RKO (cell line): ENCODE measurements at places on chromosomes 2 and 18.
A peak's percentile ranks its signal among the peaks of the same experiment; 100 is the strongest.

GRCh38 chr2:205685314-205686055 lies 3.2 kb downstream of the NRP2 start:
- DNase-seq = peak; percentile 67

GRCh38 chr2:24626131-24626530 lies 135.1 kb downstream of the NCOA1 start:
- DNase-seq = no peak

DNA sequence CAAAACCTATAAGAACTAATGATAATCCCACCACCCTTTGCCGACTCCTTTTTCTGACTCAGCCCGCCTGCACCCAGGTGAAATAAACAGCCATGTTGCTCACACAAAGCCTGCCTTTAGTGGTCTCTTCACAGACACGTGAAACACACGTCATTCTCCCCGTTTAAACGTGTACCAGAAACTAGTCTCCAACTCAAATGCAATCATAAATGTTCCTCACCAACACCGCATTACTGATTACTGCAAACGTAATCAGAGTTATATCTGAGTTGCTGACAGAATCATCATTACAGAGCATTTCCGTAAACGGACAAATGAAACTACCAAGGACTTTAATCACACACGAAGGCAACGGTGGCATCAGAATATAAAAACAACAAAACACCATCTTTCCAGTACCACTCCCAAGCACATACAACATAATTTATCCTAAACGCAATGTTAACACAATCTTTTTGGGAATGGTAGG lies 1.9 kb downstream of the CLK1 start:
- peak; percentile 86 for DNase-seq

GRCh38 chr2:46847185-46847710 lies 68.4 kb downstream of the MCFD2 start:
- no peak for DNase-seq

GRCh38 chr2:37323781-37324535 lies 675 bp downstream of the PRKD3 start:
- peak; percentile 40 for DNase-seq

DNA sequence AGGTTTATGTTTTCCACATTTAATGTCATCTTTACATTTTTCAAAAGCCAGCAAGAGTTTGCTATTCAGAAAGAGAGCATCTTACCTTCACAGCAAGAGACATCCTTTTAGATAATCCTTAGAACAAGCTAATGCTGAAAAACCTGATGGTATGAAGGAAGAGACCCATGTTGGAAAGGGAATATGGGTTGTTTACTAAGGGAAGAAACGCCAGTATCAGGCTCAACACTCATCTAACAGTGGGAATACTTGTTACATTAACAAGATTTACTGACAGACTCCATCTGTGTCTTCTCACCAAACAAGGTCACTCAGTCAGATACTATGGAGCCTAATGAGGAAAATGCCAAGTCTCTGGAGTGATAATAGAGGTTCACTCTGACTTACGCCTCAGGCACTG lies 1474.1 kb upstream of the SLC39A10 start:
- no peak for DNase-seq

DNA sequence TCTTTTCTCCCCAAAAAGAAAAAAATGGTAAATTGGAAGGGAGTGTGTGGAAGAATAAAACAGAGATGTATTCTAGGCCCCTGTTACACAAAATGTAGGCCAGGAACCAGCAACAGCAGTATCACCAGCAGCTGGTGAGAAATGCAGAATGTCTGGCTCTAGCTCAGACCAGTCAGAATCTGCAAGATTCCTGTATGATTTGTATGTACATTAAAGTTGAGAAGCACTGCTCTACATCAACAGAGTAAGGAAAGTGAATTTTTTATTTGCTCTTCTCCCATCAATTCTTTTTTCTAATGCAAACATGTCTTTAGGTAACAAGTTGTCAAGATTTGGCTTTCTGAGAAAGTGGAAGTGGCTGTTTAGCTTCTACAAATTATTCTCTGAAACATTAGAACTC lies 235.4 kb upstream of the FANCL start:
- DNase-seq = no peak

GRCh38 chr2:111213877-111214276 lies 93.2 kb downstream of the BCL2L11 start:
- no peak for DNase-seq

DNA sequence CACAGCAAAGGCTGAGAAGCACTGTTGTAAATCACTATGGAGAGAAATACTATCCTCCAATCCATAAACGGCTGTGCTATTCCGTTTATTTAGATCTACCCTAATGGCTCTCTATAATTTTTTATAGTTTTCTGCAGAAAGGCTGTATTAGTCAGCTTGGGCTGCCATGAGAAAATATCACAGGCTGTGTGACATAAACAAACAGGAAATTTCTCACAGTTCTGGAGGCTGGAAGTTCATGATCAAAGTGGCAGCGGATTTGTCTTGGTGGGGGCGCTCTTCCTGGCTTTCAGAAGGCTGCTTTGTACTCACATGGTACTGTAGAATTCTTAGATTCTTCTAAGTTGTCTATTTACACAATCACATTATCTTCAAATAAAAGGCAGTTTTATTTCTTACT lies 44.1 kb downstream of the C1D start:
- DNase-seq = no peak

DNA sequence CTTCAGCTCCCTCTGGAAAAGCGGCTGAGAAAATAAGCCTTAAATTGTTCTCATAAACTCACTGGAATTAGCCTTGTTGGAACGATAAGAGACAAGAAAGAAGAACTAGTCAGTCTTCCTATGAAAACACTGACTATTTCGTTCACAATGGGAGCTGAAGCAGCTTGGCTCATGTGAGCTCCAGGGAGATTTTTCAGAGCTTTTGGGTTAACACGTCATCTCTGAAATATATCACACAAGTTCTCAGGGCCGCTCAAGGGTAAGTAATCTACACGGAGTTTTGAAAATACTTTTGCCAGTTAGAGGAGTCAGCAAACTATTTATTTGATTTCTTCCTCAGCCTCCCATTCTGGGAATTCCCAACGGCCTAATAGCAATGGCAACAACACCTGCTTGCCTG lies 316.2 kb upstream of the MGAT5 start:
- DNase-seq = no peak

GRCh38 chr18:374721-375168 lies 106.9 kb upstream of the THOC1 start:
- no peak for DNase-seq

DNA sequence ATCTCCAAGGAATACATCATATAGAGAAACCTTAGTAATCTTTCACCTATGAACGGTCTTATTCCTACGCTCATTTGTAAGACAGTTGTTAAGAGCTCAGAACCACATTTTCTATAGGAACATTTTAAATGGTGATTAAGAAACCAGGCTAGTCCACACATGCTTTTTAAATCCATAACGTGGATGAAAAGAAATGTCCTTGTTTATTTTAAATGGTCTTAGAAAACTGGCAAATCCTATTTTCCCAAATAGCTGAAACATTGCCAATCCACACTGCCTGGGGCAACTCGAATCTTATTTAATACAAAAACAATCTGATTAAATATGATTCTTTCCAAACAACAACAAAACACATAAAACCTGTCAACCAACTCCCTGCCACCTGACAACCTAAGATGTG lies 23.7 kb downstream of the METTL8 start:
- no peak for DNase-seq

DNA sequence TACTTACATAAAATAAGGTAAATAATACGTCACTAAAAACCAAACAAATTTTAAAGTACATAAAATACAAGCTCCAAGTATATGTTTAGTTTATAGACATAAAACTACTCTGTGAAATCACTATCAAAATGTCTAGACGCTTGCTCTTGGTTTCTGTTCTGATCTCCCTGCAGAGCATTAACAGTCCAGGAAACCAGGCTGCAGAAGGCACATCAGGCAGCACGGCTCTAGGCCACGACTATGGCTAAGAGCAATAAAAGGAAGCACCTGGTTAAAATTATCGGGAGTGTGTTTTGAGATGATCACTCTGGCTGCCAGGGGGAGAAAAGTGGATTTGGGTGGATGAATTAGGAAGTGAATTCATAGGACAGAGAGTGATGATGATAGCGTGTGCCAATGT lies 196.0 kb upstream of the SPHKAP start:
- DNase-seq = no peak

- no peak for DNase-seq
Measured at GRCh38 chr2:6694555-6694954, 171.2 kb downstream of the CMPK2 start.

DNA sequence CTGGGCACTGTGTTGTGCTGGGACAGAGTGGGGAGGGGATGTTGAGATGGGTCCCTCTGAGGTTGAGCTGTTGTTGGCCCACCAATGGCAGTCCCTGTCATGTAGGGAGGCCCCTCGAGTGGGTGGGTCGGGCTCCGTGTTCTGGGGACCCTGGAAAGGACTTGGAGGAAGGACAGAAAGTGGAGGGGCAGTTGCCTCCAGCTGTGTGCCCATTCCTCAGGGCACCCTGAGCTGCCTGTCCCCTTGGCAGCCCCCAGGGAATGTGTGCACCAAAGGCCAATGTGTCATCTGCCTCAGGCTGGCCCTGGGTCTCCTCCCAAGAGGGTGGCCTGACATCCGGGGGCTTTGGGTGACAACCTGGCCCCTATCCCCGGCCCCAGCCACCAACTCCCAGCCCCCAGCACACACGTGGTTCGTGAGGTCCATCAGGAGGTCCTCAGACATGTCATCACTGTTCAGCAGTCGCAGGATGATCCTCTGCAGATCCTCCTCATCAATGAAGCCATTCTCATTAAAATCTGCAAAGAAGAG lies 57.7 kb downstream of the CIB4 start:
- DNase-seq = no peak

DNA sequence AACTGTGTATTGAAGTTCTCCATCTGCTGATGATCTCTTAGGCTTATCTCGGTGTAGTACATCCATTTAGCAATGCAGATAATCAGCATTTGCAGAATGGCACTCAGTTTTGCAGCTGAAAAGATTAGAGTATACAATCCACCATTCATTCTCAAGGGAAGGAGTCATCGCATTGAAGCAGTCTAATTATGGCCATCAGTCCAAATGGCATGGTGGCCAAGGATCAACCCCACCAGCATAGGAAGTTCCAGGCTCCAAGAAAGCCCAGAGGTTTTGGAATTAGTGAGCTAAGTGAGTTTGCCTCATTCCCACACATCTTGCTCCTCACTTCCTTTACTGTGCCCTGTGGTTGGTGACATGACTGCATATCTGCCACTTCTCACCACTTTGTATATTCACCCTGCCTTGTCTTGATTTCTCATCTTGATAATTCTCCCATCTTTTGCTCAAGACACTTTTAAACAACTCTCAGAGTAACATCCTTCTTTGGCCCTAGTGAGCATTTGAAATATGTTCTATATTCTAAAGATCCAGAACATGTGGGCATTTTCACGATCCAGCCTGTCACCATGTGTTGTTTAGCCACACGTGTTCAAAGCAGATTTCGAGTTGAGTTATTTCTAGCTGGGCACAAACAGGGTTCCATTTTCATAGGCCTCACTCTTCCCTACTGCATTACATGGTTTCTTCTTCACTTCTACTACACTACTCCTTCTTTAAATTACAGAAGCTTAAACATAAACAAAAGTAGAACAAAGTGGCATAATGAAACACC lies 1119.8 kb downstream of the TSN start:
- no peak for DNase-seq

DNA sequence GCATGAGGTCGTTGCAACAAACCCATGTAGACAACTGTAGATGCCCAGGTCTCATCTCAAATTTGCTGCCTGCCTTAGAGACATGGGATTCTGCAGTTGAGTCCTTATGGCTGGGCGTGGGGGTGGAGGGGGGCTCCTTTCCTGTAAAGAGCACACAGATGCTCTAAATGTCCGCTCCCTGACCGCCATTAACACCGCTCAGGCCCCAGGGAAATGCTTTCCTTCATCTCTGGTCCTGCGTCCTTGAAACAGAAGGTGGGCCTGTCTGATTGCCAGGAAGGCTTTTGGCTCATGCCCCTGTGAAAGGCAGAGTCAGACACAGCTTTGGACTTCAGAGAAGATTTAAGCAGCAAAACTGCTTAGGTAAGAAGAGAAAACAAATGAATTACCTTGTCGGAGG lies 25.7 kb downstream of the GPR39 start:
- no peak for DNase-seq

- no peak for DNase-seq
Measured at GRCh38 chr18:35284841-35285240, 5.2 kb downstream of the ZSCAN30 start.

GRCh38 chr2:202084265-202084664 lies 11.2 kb downstream of the KIAA2012 start:
- no peak for DNase-seq

- no peak for DNase-seq
Measured at GRCh38 chr2:176637142-176637485, 367.9 kb downstream of the MTX2 start.

GRCh38 chr18:41216341-41217003 lies 738.6 kb upstream of the PIK3C3 start:
- no peak for DNase-seq

DNA sequence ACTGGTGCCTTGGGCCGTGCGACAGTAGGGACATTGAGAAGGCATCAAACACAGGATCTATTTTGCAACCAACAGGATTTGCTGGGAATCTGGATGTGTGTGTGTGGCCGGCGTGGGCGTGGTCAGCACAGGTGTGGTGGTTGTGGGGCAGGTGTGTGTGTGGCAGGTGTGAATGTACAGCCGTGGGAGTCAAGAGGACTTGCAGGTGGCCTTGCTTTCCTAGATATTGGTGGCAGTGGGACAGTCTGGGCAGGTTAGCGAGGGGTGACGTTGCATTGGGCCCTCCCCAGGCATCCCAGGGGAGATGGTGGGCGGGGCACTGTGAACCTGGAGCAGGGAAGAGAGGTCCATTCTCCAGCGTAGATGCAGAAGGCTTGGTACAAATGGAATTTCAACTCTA lies 3.2 kb upstream of the LIMS2 start:
- DNase-seq = no peak

GRCh38 chr2:230664128-230664527 lies 48.5 kb upstream of the CAB39 start:
- no peak for DNase-seq

- no peak for DNase-seq
Measured at GRCh38 chr18:52465391-52465790, 125.4 kb downstream of the DCC start.

- no peak for DNase-seq
Measured at GRCh38 chr2:30273574-30273929, 42.2 kb downstream of the LBH start.

DNA sequence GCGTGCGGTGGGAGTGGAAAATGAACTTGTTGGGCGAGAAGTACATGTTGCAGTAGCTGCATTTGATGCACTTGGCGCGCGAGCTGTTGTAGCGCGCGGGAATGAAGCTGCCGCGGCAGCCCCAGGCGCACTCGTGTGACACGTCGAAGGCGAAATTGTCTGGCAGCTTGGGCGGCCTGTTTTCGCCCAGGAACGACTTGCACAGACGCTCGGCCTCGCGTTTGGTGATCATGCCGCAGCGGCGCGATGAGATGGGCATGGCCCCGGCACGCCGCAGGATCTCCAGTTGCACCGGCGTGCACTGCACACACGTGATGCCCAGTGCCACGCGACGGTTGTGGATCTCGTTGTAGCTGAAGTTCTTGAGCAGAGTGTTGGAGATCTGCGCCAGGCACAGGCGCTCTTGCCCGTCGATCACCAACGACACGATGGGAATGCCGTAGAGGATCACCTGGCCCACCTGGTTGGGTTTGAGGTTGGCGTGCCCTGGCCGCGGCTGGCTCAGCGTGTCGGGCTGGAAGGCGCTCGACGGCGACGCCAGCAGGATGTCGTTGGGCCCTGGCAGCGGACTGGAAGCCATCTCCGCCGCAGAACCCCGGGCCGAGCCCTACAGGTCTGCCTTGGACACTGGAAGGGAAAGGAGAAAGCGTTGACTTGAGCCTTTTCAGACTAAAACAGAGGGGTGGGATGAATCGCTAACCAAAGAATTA lies 2.7 kb downstream of the SKOR2 start:
- no peak for DNase-seq

GRCh38 chr2:241777686-241778627 lies 1.3 kb downstream of the GAL3ST2 start:
- DNase-seq = no peak
